ENCODE measurements at places on chromosomes 3 and 15. TPM values are rescaled to one million over a fixed set of nuclear protein-coding genes. Genes with fewer than 3 reads are reported as not detected.

CPLX3 gene
- 0.16 TPM for total RNA-seq

GRK7 gene
- total RNA-seq, result 0.22 TPM

DNA sequence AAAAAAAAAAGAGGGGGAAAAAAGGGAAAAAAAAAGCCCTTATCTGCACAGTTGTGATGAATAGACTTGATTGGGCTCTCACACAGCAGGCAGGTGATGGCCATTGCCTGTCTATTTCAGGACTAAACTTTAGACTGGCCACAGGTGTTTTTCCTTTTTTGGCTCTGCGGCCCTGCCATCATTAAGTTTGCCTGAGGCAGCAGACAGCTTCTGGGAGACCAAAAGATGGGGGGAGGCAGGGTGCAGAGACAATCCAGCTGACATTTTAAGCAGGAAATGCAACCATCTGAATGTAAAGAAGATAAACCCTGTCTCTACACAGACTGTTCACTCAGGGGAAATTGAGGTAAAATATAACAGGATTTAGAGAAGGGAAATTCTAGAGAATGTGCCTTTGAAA lies 295.0 kb upstream of the KCNH8 start:
- DNase-seq, result no peak

DNA sequence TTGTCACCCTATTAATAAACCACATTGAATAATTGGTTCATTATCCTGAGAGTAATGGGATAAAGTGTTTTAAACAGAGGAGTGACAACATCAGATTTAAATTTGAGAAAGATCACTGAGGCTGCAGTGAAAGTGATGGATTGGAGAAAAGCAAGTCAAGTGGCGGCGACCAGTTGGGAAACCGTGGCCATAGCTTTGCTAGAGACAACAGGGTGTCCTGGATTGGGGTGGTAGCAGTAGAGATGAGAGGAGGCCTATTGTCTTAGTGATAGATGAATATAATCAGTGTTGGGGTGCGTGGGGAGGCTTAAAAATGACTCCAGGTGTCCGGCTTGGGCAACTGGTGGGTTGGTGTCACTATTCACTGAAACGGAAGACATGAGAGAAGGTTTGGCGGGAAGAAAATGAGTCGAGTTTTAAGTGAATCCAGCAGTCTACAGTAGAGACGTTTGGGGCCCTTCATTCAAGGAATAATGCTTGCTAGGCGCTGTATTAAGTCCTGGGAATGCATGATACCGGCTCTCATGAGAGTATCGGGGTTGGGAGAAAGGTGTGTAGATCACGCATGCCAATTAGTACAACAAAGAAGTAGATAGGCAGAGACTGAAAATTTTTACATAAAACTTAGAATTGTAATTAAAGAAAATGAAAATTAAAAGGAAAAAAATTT lies 819 bp downstream of the NEK4 start:
- no peak for DNase-seq

- DNase-seq, result no peak
Observed at GRCh38 chr3:112505907-112506306, 6.6 kb upstream of the BTLA start.

DNA sequence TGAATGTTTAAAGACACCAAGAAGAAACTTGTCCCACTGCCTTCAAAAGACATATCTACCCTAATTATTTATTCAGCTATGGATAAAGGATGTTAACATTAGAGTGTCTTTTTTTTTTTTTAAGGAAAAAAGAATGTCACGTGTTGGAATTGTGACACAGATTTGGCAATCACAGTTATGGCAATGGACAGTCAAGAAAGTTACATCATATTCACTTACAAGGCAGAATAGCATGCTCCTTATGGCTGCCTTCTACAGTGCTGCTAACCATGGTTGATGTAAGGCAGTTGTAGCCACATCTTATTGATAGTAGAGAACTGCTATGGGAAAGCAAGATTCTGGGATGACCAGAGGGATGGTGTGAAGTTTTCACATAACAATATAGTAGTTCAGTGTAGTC lies 128.8 kb upstream of the ZBTB20 start:
- DNase-seq, result no peak

GRCh38 chr3:136734382-136735070 lies 17.7 kb downstream of the STAG1 start:
- no peak for DNase-seq

GRCh38 chr15:75107908-75108838 lies 84.8 kb downstream of the PPCDC start:
- DNase-seq, result peak; percentile 39
